Activated CD4-positive, CD25-positive, alpha-beta regulatory T cell (primary cell): ENCODE measurements at places on chromosomes 12 and 14.

DNA sequence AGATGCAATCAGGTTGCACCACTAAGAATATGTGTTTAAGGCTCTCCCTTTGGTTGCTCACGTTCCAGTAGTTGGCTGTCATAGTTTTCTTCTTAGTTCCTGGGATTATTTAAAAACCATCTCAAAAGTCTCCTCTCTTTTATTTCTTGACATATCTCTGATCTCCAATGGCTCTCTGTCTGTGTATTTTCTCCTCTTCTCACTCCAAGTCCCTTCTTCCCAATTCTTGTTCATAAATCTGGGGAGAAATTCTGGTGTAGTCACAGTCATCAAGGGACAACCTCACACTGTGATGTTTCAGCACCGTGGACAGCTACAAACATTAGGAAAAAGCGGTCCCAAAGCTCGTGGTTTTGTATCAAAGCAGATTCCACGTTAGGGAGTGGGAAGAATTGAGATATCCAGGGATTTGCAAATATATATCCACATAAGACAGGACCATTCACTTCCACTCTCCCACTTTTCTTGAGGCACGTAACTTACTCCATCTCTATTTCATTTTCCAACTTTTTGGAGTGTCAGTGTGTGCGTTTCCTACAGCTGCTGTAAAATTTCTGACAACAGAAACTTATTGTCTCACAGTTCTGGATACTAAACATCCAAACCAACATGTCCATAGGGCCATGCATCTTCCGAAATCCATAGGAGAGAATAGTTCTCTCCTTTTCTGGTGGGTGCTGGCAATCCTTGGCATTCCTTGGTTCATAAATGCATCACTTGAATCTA lies 80.6 kb upstream of the TMEM233 start:
- no peak for DNase-seq

GRCh38 chr12:57236925-57237595 lies 7.5 kb downstream of the SHMT2 start:
- DNase-seq: no peak

DNA sequence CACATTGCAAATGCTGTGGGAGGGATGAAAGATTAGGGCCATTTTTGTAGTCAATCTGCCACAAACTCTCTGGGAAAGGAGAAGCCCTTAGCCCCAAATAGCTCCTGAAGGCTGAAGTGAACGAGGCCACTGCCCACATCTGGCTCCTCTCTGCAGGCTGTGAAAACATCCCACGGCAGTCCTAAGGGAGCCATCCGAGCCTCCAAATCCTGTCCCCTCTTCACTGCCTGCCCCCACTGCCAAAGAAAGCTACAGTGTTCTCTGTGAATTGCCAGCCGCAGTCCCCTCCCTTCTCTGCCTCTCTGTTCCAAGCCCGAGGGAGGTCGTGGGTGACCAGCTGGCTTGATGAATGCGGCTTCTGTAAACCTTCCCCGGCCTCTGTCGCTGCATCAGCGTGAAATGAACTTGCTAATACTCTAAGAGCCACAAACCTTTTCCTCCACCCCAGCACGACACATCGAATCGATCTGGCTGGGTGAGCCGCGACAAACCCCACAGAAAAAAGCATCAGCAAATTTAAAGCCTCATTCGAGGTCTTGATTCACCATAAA lies 180.7 kb upstream of the NRXN3 start:
- no peak for DNase-seq

GRCh38 chr14:86104691-86105265 lies 574.8 kb downstream of the FLRT2 start:
- no peak for DNase-seq

DNA sequence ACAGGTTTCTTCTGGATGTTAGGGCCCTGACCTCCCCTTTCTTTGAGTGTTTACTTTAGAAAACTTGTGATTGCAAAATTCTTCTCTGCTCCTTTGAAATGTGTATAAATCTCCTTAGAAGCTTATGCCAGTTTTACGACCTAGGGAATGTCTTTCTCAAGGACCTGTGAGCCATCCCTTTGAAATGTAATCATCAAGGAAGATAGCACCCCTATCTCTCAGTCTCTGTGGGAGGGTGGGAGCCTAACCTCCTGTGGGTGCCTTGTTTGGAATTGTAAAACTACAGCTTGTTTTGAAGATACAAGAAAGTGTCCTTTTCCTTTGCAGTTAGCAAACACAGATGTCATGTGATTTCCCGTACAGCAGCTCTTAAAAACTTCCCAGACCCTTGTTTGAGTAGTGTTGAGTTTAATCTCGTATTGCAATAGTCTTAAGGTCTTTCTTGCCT lies 3.3 kb downstream of the OR10AD1 start:
- DNase-seq: no peak

DNA sequence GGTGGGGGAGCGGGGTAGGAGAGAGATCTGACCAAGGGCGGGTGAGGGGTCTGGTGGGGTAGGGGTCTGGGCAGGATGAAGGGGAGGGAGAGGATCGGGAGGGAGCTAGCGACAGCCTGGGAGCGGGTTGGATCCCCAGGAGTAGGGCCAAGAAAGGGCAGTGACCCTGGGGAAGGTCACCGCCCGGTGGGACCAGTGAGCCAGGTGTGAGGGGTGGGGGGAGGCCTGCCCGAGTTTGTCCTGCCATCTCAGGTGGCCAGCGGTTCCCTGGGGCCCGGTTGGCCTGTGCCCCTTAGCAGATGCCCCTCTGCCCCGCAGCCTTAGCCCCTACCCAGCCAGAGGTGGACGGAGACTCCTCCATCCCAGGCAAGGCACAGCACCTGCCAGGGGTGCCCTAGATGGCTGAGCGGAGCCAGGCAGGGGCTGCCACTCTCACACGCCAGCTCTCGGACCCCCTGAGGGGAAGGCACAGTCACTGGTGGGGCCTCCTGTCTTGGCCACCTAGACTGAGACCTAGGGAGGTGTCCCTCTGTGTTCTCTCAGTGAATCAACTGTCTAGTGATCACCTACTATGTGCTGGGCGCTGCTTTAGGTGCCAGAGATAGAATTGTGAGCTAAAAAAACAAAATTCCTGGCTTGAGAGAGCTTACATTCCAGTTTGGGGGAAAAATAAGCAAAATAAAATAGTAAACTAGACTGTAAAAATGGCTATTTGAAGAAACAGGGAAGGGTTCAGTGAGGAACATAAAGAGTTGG lies 629 bp upstream of the TTC7B start:
- DNase-seq: no peak

GRCh38 chr12:98420461-98420860 lies 94.9 kb upstream of the TMPO start:
- no peak for DNase-seq

GRCh38 chr12:128844031-128844635 lies 9.1 kb upstream of the GLT1D1 start:
- DNase-seq: no peak

DNA sequence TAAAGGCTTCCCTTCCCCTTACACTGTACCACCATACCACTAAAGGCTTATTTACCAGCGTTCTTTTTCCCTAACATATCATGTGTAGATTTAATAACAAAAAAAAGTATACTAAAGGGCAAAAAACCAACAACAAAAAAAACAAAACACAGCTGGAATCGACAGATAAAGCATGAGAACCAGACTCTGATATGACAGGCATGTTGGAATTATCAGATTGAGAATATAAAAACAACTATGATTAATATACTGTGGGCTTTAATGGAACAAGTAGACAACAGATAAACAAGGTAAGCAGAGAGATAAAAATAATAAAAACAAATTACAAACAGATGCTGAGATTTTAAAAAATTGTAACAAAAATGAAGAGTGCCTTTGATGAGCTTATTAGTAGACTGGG lies 754.1 kb upstream of the MDGA2 start:
- DNase-seq: no peak

DNA sequence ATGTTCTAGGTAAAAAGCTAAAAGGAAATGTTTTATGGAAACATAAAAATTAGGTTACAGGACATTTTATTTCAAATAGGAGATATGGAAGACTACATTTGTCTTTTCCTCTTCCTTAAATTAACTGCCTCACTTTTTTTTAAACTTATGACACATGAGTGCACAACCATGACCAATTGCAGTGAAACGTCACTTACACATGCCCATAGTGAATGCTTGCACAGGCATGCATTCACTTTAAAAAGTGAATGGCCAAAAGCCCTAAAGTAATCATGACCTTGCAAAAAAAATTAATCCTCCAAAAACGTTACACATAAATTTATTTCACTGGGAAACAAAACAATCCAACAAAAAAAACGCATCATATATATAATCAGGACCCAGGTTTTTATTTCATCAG lies 343.2 kb upstream of the TMTC1 start:
- DNase-seq: no peak

GRCh38 chr12:69046920-69047319 lies 113.9 kb upstream of the CPM start:
- no peak for DNase-seq
